ENCODE measurements at places on chromosomes 13 and 19.

DNA sequence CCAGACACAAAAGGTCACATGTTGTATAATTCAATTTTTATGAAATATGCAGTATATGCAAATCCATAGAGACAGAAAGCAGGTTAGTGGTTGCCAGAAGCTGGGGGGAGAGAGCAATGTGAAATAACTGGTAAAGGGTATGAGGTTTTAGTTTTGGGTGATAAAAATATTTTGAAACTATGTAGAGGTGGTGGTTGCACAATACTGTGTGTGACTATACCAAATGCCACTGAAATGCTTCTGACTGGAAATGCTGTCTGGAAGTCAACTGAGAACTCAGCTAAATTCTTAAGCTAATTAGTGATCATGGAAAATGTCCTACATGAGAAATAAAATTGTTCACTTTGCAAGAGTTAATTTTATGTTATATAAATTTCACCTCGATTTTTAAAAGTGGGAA, 65.3 kb upstream of the RXFP2 start:
- DNase-seq, result no peak

GRCh38 chr19:55454787-55455243, 6.6 kb downstream of the ISOC2 start:
- DNase-seq, result no peak

GRCh38 chr13:57698851-57699250, 67.3 kb downstream of the PCDH17 start:
- no peak for DNase-seq

GRCh38 chr19:45113628-45114027, 20.6 kb downstream of the PPP1R37 start:
- no peak for DNase-seq

GRCh38 chr13:31927219-31927653, 104.3 kb upstream of the FRY start:
- no peak for DNase-seq
